ENCODE measurements at places on chromosomes 6 and 20.

GRCh38 chr6:16043171-16044135 is 85.4 kb upstream of the MYLIP start:
- no peak for DNase-seq

DNA sequence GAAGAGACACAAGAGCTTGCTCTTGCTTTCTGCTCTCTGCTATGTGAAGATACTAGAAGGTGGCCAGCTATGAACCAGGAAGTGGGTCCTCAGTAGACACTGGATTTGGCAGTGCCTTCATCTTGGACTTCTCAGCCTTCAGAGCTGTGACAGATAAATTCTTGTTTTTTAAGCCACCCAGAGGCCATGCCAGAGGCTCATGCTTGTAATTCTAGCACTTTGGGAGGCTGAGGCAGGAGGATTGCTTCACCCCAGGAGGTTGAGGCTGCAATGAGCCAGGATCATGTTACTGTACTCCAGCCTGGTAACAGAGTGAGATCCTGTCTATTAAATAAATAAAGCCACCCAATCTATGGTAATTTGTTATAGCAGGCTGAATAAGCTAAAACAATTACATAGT is 185.5 kb upstream of the SALL4 start:
- no peak for DNase-seq

GRCh38 chr6:28212510-28213212 is 12.4 kb upstream of the ZSCAN9 start:
- DNase-seq = peak; percentile 99

DNA sequence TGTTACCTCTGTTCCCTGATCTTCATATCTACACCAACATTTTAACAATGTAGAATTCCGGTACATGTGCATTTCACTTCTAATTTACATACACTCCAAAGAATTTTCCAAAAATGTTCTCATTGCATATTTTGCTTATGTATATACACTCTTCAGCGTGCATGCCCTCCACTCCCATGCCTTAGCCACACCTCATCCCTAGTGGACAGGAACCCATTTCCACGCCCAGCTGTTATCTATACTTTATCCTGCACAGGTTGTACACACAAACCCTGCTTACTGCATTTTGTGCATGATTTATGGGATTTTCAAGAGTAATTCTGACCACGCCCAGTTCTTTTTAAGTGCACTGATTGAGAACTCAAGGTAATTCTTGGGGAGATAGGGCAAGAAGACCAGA is 102.4 kb downstream of the TFAP2C start:
- no peak for DNase-seq

- DNase-seq = no peak
These were observed 588.9 kb downstream of the RNF144B start for GRCh38 chr6:18976091-18976490.

Data from OCI-M1 (cell line).